ENCODE measurements at places on chromosomes 16 and 17.

- no peak for DNase-seq
These were observed 13.4 kb downstream of the ARSG start for GRCh38 chr17:68304706-68305105.

DNA sequence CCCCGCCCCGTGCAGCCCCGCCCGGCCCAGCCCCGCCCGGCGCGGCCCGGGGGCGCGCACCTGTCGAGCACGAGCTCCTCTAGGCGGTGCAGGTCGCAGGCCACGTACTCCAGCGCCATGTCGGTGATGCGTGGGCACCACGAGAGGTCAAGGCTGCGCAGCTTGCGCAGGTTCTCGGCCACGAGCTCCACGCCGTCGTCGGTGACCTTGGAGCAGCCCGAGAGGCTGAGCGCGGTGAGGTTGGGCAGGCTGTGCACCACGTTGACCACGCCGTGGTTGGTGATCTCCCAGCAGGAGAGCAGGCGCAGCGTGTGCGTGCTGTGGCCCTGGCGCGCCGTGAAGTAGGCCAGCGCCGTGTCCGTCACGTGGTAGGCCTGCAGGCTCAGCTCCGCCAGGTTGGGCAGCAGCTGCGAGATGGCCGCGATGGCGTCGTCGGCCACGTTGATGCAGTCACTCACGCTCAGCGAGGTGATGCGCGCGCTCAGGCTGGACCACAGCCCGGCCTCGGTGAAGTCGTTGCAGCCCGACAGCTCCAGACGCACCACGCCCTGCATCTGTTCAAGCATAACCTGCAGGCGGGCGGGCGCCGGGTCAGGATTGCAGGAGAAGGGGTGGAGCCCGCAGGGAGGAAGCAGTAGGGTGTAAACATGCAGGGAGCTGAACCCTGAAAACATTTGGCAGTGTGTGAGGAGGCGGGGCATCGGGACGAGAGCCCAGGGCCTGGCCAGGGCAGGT is 5.3 kb upstream of the WDR24 start:
- DNase-seq = no peak

GRCh38 chr17:81609541-81610311 is 27.2 kb downstream of the NPLOC4 start:
- no peak for DNase-seq

GRCh38 chr17:65055708-65056638 is 567 bp downstream of the GNA13 start:
- DNase-seq = peak; percentile 9

DNA sequence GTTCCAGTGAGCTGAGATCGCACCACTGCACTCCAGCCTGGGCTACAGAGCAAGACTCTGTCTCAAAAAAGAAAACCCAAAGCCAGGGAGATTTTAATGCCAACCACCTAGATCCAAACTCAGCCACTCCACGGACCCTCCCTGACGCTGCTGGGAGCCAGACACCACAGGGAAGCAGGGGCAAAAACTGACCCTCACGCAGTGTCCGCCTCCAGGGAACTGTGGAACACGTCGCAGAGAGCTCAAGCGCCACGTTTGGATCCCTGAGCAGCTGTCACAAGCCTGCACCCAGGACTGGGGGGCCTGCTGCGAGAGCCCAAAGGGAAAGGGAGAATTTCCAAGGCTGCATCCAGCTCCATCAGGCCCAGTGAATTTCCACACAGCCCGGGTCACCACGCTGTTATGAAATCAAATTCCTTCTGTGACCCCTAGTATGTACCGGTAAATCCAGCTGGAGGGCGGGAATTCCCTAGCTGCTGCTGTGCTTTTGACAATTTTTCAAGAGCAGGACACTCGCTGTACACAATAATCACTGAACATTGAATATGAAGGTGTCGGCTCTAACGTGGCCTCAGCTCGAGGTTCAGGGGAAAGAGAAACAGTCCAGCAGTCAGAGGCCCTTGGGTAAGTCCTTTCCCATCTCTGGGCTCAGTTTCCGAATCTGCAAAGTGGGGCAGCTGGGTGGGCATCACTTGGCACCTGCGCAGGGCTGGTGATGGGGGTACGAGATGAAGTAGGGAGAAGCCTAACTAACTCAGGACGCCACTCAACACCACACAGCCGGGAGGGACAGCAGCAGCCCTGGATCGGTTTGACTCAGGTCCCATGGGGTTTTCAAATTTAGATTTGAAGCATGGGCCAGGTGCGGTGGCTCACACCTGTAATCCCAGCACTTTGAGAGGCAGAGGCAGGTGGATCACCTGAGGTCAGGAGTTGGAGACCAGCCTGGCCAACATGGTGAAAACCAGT is 8.6 kb downstream of the CARHSP1 start:
- peak; percentile 38 for DNase-seq

- DNase-seq = no peak
These were observed 13.5 kb upstream of the DYNLRB2 start for GRCh38 chr16:80527297-80527696.
